ENCODE measurements at places on chromosomes 13 and 19. TPM values are rescaled to one million over a fixed set of nuclear protein-coding genes. Genes with fewer than 3 reads are reported as not detected.

The PRX gene
- 1.3 TPM for total RNA-seq

The ZNF177 gene
- total RNA-seq: 0.03 TPM

The KCNN4 gene
- total RNA-seq: 0.44 TPM

The SBK3 gene
- total RNA-seq: 0.53 TPM

The SIGLEC8 gene
- not detected for total RNA-seq

The SHD gene
- total RNA-seq: 0.21 TPM

The SMIM44 gene
- total RNA-seq: 0.60 TPM

The SLC5A5 gene
- not detected for total RNA-seq
